Posterior vena cava (tissue), 2 donors: ENCODE measurements at places on chromosomes 11 and 22. TPM values are rescaled to one million over a fixed set of nuclear protein-coding genes. Genes with fewer than 3 reads are reported as not detected.

GRCh38 chr11:115922876-115923275, 418.7 kb upstream of the CADM1 start:
- DNase-seq: no peak

DNA sequence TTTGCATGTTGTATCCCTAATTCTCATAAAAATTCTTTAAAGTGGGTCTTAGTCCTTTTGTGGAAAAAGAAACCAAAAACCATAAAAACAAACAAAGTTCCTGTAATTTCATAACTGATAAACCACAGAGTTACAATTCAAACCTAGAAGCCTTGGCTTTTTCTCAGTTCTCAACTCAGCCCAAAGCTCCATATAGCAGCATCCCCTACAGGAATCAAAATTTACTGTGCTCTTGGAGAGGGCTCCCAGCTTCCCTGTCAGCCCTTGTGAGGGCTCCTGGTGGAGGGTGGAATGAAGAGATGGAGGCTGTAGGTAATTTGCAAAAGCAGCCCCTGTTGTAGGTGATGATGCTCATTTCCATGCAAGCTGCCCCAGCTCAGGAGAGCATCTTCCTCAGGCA, 506.1 kb upstream of the KIRREL3 start:
- DNase-seq: no peak

GRCh38 chr11:132264616-132265015, 894.2 kb downstream of the NTM start:
- DNase-seq: no peak

DNA sequence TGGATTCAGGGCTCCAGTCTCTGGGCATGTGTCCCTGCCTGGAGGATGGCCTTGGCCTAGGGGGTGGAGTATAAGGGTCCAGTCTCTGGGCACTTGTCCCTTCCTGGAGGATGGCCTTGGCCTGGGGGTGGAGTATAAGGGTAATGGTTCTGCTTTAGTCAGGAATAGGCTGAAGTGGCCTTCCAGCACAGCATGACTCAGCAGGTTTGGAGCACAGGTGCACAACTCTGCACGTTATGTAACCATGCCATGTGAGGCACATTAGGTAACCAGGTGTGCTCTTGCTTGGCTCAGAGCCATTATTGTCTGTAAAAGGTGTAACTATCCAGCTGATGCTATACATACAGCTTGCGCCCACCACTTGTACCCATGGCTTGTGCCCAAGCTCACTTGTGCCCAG, 48.4 kb upstream of the POLD3 start:
- DNase-seq: no peak

GRCh38 chr22:46895753-46896152, 133.3 kb downstream of the TBC1D22A start:
- no peak for DNase-seq

GRCh38 chr22:44276706-44277356, 35.9 kb downstream of the SHISAL1 start:
- peak; percentile 37 for DNase-seq

GRCh38 chr22:25137577-25138525, 61.8 kb upstream of the CRYBB3 start:
- no peak for DNase-seq

GRCh38 chr11:5631417-5631816, 6.6 kb downstream of the TRIM34 start:
- no peak for DNase-seq

DNA sequence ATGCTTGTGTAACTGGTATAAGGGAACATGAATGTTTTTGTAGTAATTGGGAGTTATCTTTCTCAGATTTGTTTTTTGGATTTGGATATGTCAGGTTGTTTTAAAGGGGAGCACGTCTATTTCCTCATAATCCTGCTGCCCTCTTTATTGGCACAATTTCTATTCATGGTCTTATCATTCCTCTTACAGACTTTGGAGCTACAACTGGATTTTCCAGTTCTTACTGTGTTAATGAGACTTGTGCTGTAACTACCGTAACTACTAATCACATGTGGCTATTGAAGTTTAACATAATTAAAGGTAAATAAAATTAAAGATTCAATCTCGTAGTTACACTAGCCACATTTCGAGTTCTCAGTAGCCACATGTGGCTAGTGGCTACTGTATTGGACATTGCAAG, 1.9 kb downstream of the FDX1 start:
- no peak for DNase-seq

- DNase-seq: no peak
Measured at GRCh38 chr22:27462190-27462589, 339.4 kb downstream of the MN1 start.

DNA sequence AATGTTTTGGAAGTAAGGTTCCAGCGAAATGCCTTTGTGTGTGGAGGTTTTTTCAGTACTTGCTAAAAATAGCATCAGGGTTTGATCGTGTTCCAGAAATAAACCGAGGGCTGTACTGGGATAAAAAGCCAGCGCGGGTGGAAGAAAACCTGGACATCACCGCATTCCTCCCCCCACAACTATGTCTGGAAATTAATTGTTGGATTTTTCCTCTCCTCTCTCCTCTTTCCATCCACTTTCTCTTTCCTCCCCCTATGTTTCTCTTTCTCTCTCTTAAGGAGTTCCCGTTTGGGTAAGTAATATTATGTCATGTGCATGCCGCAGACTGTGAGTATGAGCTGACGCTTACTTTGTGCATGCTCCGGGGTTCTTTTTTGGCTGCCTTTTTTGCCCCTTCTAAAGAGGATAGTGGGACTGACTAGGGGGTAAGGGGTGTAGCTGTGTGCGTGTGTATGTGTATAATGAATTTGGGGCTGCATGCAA, 104.2 kb upstream of the HSD17B12 start:
- DNase-seq: no peak

DNA sequence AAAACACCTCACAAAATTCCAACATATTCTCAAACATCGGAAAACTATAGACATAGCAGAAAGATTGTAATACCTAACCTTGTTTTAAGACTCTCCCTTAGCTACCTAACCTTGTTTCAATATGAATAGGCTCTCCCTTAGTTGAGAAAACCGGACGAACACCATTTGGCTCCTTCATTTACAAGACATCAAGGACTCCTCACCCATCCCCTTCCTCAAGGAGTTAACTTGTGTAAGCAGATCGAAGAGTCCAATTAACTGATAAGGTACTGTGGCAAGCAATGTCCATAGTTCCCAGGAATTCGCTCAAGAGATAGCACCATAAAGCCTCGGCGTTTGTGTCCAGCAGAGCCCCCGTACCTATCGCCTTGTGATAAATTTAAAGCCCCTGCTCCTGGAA, 4.6 kb upstream of the ACRV1 start:
- DNase-seq: no peak

DNA sequence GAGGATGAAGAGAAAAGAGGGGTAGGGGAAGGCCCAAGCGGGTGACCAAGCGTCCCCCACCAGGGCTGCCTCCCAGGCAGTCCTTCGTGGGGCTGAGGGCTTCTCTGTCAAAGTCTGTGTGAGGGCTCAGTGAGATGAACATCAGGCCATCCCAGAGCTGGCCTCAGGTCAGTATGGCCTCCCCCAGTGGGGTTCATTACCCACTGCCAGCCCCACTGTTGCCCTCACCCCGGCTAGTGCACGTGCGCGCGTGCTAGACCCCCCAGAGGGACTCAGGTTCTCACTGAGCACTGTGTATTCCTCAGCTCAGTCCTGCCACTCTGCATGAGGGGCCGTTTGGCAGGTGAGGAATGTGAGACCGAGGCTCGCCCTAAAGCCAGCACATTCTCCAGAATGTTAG, 3.3 kb downstream of the KDELR3 start:
- DNase-seq: peak; percentile 67

DNA sequence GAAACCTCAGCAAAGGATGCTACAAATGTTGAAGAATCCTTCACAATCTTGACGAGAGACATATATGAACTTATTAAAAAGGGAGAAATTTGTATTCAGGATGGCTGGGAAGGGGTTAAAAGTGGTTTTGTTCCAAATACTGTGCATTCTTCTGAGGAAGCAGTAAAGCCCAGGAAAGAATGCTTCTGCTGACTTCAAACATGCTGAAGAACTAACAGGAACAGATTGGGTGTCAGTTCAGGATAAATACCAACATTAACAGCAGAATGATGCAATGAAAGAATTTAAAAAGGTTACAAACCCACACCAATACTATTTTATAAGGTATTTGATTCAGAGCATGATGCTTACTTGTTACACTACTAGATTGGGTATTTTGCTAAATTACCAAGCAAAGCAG, 33.9 kb downstream of the RAB39A start:
- no peak for DNase-seq

- DNase-seq: no peak
Measured at GRCh38 chr11:8717544-8717875, 34.9 kb downstream of the RPL27A start.

- no peak for DNase-seq
Measured at GRCh38 chr11:3904228-3904627, 48.8 kb downstream of the STIM1 start.

- DNase-seq: no peak
Measured at GRCh38 chr11:42337786-42338455, 878.5 kb upstream of the LRRC4C start.

DNA sequence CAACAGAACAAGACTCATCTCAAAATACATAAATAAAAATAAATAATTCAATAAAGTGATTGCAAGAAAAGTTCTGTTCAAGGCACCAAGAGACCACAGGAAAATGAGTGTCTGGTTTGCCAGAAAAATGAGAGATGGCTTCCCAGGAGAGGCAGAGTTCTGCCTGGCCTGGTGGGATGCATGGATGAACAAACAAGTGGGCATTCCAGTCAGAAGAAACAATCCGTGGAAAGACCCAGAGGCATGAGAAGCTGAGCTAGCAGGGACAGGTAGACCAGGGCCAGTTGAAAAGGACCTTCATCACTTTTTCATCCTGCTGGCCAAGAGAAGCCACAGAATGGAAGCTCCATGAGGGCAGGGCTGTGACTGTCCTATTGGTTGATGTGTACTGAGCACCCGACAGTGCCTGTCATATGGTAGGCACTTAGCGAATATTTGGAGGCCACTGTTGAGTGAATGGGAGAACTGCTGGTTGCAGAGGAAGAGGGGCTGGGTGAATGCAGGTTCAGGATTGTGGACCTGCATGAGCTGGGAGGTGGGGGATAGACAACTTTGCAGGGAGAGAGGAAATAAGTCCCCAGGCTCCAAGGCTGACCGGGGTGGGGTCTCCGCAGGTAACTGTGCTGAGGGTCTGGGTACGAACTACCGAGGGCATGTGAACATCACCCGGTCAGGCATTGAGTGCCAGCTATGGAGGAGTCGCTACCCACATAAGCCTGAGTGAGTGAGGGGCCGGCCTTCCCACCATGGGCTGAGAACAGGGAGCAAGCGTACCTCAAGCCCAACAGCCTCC, 3.7 kb downstream of the F2 start:
- no peak for DNase-seq

GRCh38 chr11:66371627-66372415, at the start of gene SLC29A2:
Gene SLC29A2, minus strand, starts transcription at chr11:66371760. Its CDS starts 169 bp downstream, at chr11:66371591.
- peak; percentile 79 for DNase-seq

DNA sequence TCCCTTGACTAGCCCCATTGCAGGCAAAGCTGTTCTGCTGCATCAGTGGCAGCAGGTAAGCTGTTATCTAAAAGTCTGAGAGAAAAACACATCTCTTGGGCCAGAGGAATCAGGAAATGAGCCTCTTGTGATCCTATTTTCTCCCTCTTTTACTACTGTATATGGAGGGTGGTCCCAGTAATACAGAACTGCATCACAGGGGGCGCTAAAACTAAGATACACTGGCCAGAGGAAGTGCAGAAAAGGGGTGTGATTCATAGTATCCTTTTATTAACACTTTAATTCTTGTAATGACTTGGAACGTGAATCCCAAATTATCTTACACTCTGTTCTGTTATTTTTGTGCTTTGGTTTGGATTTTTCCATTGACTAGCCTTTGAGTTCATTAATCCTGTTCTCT, 8.8 kb upstream of the MED17 start:
- no peak for DNase-seq

- DNase-seq: no peak
Measured at GRCh38 chr22:43474161-43475101, 62.6 kb downstream of the MPPED1 start.

DNA sequence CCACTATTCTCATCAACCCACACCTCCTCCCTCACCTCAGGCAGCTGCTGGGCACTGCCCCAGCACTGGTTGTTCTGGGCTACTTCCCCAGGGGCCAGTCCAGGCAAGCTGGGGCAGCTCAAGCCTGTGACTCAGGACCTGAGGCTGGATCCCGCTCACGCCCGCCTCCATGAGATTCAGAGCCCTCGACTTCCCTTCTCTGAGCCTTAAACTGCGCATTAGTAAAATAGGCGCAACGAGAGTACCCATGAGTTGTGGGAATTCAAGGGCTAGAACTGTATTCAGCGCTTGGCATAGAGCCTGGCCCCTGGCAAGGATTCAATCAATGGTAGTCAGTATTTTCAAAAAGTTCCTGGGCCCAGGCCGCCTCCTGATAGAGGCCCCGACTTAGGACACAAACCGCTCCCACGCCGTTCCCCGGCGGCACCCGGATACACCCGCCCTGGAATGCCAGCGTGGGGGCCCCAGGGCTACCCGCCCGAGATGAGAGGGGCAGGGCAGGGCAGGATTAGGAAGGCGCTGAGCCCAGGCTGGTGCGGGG, 723 bp upstream of the CD82 start:
- DNase-seq: peak; percentile 96

- DNase-seq: no peak
Measured at GRCh38 chr11:46759196-46759595, 40.2 kb downstream of the F2 start.

DNA sequence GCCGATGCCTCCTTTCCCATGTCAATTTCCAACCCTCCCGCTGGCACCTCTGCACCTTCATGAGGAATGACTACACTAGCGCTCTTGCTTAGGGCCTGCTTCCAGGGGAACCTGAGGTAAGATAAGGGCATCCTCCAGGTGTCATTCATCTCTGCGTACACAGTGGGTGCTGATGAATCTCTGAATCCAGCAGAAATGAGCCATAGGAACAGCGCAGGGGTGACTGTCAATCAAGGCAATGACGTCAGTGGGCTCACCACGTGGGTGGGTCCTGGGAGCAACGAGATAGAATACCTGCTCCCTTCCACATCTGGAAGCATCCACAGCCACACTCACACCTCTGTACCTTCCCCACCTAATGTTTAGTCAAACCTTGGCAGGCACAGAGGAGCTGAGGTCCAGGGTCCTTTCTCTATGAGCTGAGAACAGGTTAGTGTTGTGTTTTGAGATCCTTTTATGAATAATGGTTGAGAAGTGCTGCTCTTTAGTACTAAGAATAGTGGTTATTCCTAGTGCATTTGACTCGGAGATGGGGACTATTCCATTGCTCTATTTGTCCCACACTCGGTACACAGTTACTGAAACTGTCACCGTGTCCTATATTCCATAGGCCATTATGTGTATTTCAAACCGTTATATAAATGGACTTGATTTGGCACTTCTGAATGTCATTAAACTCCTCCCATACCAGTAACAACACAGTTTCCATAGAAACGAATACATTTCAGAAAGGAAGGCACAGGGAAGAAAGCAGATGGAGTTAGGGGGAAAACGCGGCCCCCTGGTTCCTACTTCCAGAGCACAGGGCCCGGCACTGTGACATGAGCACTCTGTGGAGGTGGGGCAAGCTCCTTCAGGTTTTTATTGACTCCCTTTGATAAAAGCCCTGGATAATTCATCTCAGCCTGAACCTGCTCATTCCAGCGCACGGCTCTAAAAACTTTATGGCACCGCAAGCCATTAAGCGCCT, 193.4 kb downstream of the ST3GAL4 start:
- no peak for DNase-seq

The XKR3 gene
- total RNA-seq: not detected

The CLNS1A gene
- total RNA-seq: 58.8 TPM

The APOA4 gene
- total RNA-seq: not detected

The OR51B2 gene
- total RNA-seq: not detected

The KCNC1 gene
- not detected for total RNA-seq

The BUD13 gene
- 9.2 TPM for total RNA-seq

The SMIM35 gene
- not detected for total RNA-seq

The ASRGL1 gene
- total RNA-seq: 13.3 TPM

The APOA5 gene
- not detected for total RNA-seq

The DNAJB7 gene
- total RNA-seq: not detected
